Activated naive CD8-positive, alpha-beta T cell treated with anti-CD3 and anti-CD28 coated beads, Interleukin-2, amount 10 ng/mL, durations not matched to agents 7 days and 5 days (primary cell): ENCODE measurements at places on chromosomes 5 and 9. TPM values are rescaled to one million over a fixed set of nuclear protein-coding genes. Genes with fewer than 3 reads are reported as not detected.
A peak's percentile ranks its signal among the peaks of the same experiment; 100 is the strongest.

C5orf58 gene
- total RNA-seq: not detected

PCDHB15 gene
- total RNA-seq: 0.06 TPM

TMEM232 gene
- 1.4 TPM for total RNA-seq

GRCh38 chr5:111453295-111453694, 59.0 kb downstream of the STARD4 start:
- DNase-seq: no peak
- H3K4me1 ChIP-seq: peaks cover 2% of the 10 kb centered on the region

DNA sequence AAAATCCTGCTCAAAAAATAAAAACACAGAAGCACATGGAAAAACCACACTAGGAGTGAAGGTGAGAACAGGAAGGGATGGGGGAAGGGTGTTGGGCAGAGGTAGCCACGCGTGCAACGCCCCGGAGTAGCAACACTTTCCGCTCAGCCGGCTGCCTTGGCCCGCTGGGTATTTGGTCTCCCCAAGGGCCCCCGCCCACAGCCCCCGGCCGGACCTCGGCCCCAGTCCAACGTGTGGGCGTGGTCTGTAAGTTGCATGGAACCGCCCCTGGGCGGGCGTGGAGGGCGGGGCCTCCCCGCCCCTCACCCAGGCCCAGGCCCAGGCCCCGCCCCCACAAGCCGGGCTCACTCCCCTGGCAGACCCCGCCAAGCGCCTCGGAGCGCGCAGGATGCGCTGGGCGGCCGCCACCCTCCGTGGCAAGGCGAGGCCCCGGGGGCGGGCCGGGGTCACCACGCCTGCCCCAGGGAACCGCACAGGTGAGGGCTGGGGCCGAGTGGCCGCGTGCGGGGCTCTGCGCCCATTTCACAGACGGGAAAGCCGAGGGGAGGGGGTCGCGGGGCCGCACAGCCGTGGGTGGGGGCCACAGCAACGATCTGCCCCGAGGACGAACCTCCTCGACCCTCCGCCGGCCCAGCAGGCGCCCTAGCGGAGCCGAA, at the start of gene SUSD3:
TSS of gene SUSD3 (plus strand) at position 347 of the 656 bp plus-strand sequence. CDS start at position 389, 42 bp downstream.
- no peaks in the 10 kb centered on the region for H3K27me3 ChIP-seq
- peak; percentile 79 for DNase-seq
- H3K4me1 ChIP-seq: peaks cover 42% of the 10 kb centered on the region
- peak within 1 kb of the TSS; percentile 93 for H3K27ac ChIP-seq
- peak within 1 kb of the TSS; percentile 95 for H3K4me3 ChIP-seq

- DNase-seq: no peak
- H3K4me3 ChIP-seq: no peak overlapping the region
- peaks cover 6% of the 10 kb centered on the region for H3K27me3 ChIP-seq
- H3K36me3 ChIP-seq: no peaks in the 10 kb centered on the region
These were observed 232.8 kb downstream of the PDE4D start for GRCh38 chr5:59660737-59661136.

DNA sequence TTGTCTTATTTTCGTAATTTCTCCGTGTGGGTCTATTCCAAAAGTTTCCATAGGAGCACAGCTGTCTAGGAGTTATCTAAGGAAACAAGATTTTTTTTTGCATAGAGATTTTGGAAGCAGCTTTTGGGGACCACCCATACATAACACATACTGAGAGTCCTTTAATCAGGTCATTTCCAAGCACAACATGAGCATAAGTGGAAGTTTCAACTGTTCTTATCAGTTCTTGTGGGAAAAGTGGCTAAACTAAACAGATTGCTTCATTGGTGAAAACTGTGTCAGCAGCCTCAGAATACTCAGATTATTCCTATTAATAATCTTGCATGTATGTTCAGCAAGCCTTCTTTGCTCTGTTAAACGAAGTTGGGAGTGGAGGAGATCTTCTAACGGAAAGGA, 153.6 kb upstream of the TYRP1 start:
- no peaks in the 10 kb centered on the region for H3K36me3 ChIP-seq
- H3K4me3 ChIP-seq: no peak overlapping the region
- no peak overlapping the region for H3K27ac ChIP-seq
